ENCODE measurements at places on chromosomes 4 and X. TPM values are rescaled to one million over a fixed set of nuclear protein-coding genes. Genes with fewer than 3 reads are reported as not detected.

CYTL1 gene
- not detected for total RNA-seq

CTAG1B gene
- total RNA-seq = not detected

BST1 gene
- 17.6 TPM for total RNA-seq

FAM13A gene
- total RNA-seq = 5.5 TPM

WDR45 gene
- total RNA-seq = 54.9 TPM

NRK gene
- not detected for total RNA-seq

KLB gene
- 0.13 TPM for total RNA-seq

SLC4A4 gene
- 1.6 TPM for total RNA-seq

ARAP2 gene
- 0.36 TPM for total RNA-seq

SORBS2 gene
- total RNA-seq = 0.31 TPM

MAGEC1 gene
- total RNA-seq = 0.04 TPM

SPANXA2 gene
- total RNA-seq = not detected

SRPX2 gene
- 3.1 TPM for total RNA-seq

TMEM156 gene
- total RNA-seq = 23.0 TPM

SMARCAD1 gene
- total RNA-seq = 13.7 TPM

ASMT gene
- total RNA-seq = 0.74 TPM

MSX1 gene
- total RNA-seq = 11.6 TPM

KIAA0232 gene
- total RNA-seq = 8.2 TPM

HTT gene
- total RNA-seq = 12.0 TPM

EXOC1L gene
- not detected for total RNA-seq

TLR6 gene
- total RNA-seq = 5.1 TPM

SPANXN3 gene
- not detected for total RNA-seq

CXCL1 gene
- total RNA-seq = 14.8 TPM

COQ2 gene
- 20.2 TPM for total RNA-seq

ZNF157 gene
- not detected for total RNA-seq

SLC25A43 gene
- 28.7 TPM for total RNA-seq

NBDY gene
- 56.7 TPM for total RNA-seq

RS1 gene
- total RNA-seq = not detected

All from A549 treated with CpdA at 1 μM for 4 hours (cell line).